ENCODE measurements at places on chromosomes 1 and 21. TPM values are rescaled to one million over a fixed set of nuclear protein-coding genes. Genes with fewer than 3 reads are reported as not detected.

The FCRL6 gene
- not detected for total RNA-seq

The TFF2 gene
- total RNA-seq: not detected

The PLA2G2C gene
- not detected for total RNA-seq

The RIPPLY3 gene
- not detected for total RNA-seq

The ACTL8 gene
- not detected for total RNA-seq

The SH3D21 gene
- total RNA-seq: 1.1 TPM

The NUF2 gene
- total RNA-seq: 18.5 TPM

The IL20 gene
- total RNA-seq: not detected

DNA sequence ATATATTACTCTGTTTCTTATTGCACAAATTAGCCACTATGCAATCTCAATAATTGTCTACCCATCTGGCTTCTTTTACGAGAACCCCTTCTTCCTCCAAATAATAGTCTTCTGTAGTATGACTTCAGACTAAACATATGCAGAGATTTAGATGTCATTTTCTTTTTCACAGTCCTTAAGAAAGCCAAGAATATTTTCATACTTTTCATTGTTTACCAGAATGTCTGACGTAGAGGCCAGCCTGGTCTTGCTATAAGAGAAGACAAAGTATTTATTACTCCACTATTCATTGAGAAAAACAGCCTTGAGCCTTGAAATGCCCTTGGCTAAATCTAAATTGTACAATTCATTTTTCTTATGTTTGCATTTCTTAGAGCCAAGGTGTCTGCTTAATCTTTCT is 714.9 kb upstream of the CXADR start:
- no peak for DNase-seq

DNA sequence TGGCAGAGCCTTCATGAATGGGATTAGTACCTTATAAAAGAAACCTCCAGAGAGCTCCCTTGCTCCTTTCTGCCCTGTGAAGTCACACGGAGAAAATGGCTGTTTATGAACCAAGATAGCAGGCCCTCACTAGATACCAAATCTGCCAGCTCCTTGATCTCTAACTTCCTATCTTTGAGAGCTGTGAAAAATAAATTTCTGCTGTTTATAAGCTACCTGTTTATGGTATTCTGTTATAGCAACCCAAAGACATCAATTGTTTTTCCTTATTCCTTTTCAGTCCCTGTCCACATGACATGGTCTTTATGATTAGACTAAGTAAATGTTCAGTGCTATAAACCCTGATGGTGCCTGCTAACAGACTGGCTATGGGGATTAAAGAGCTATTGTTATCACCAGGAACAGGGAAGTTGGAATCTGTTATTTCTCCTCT is 9.7 kb upstream of the STIL start:
- DNase-seq: no peak

GRCh38 chr1:78840453-78841271 is 165.9 kb downstream of the ADGRL4 start:
- no peak for DNase-seq

GRCh38 chr1:30538993-30539867 is 184.2 kb downstream of the MATN1 start:
- DNase-seq: no peak

DNA sequence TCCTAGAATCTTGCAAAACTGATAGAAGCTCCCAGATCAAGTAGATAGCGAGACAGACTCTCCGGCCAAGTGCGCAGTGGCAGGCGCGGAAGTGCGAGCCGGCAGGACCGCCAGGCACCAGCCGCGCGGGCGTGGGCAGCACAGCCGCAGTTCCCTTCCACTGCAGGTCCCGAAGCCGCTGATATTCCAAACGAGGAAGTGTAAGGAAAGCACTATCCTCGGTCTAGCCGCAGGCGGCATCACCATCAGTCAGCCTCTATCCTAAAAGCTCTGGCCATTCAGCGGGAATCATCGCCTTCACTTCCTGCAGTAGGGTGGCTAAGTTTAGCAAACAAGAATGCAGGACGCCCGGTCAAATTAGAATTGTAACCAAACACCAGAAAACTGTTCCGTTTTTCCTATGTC is 710 bp downstream of the GLRX2 start:
- DNase-seq: no peak

DNA sequence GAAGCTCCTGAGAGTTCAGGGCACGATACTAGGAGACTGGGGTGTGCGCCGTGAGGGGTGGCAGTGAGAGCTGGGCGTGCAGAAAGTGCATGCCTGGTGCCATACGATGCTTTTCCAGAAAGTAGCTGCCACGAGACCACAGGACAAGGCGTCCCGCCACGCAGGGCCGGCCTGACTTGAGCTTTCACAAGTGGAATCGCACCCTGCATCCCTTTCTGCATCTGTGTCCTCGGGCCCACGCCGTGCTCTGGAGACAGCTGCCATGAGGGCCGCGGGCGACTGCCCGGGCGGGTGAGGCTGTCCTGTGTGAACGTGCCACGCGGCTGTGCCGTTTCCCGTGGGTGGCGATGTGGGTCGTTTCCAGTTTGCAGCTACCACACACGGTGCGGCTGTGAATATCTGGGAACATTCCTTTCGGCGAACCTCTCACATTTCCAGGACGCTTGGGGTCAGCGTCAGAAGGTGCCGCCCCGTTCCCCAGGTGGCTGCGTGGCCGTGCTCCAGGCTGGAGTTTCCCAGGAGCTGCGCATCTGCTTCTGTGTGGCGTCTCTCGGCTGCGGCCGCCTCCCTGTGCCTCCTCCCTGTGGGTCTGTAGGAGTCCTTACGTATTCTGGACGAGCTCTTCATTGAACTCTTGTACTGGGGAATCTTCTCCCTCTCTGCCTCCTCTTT is 1.0 kb upstream of the PERM1 start:
- no peak for DNase-seq

DNA sequence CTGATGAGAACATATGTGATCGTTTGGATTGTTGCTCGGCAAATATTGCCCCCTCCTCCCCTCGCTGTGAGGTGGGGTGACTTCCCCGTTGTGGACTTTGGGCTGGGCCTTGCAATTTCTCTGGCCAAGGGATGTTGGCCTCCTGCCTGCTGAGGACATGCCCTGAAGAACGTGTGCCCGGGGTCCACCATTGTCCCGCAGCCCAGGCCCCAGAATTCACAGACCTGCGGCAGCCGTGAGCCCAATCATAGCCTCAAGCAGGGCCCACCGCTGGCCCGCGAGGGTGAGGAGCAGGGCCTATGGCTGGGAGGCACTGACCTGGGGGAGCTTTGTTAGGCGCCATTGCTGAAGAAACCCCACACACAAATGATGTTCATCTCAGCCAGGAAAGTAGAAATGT is 58.3 kb upstream of the ACTRT2 start:
- no peak for DNase-seq
